Activated T-cell treated with anti-CD3 and anti-CD28 coated beads, Interleukin-2, amount 50 U/mL, for 4 hours (primary cell): ENCODE measurements at places on chromosomes 4 and X.

DNA sequence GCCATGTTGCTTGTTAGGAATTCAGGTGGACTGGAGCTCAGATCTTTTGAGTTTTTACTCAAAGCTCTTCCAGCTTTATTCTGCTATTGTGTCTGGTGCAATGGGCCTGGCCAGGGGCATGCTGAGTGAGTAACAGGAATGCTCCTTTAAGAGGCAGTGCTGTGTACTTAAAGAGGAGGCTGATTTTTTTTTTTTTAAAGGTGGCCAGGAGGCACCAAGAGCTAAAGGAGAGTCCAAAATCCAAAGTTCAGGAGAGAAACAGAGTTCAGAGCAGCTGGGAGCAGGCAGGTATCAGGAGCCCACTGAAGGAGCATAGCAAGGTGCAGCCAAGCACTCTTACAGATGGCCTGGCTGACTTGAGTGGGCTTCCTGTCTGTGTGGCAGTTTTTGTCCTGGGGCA is 178.7 kb downstream of the FMR1NB start:
- DNase-seq = no peak

DNA sequence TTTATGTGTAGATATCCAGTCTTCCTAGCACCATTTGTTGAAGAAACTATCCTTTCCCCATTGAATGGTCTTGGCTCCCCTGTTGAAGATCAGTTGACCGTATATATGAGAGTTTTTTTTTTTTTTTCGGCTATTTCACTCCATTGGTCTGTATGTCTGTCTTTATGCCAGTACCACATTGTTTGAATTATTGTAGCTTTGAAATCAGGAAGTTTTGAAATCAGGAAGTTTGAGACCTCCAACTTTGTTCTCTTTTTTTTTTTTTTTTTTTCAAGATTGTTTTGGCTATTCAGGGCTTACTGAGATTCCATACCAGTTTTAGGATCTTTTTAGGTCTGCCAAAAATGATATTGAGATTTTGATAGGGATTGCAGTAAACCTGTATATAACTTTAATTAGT is 4.3 kb upstream of the SCD5 start:
- DNase-seq = no peak

DNA sequence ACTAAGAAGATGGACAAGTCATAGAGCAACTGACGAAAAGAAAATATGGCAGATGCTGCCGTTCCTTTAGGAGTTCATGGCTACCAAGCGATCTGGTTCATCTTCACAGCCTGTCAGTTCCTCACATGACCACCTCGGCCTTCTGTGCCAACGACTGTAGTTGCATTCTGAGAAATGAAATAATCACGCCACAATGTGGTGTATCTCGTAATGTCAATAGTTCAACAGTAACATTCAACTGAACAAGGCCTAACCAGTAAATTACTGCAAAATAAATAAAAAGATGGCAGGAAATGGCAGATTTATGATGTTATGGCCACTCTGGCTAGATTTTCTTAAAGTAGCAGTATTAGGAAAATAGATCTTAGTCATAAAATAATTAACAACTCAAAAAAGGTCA is 4.4 kb downstream of the GPRIN3 start:
- DNase-seq = peak; percentile 42

- no peak for DNase-seq
These were observed 149.4 kb downstream of the EFNB1 start for GRCh38 chrX:68978255-68978654.

- no peak for DNase-seq
These were observed 480.8 kb upstream of the FAT1 start for GRCh38 chr4:187204389-187204918.

DNA sequence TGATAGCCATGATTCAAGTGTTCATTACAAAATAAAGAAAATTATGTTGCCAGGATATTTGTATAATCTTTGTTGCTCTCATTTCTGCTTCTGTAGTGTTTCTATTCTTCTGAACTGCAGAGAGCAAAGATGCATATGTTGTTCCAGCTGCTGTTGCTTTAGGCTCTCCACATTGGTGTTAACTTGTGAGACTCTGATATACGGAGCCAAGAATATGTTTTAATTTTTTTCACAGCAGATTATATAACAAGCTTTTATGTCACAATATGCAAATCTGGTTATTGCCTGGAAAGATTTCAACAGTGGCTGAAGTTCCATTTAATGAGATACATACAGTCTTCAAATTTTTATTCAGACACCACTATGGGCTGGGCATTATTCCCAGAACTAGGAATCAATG is 655.0 kb downstream of the GRXCR1 start:
- no peak for DNase-seq

DNA sequence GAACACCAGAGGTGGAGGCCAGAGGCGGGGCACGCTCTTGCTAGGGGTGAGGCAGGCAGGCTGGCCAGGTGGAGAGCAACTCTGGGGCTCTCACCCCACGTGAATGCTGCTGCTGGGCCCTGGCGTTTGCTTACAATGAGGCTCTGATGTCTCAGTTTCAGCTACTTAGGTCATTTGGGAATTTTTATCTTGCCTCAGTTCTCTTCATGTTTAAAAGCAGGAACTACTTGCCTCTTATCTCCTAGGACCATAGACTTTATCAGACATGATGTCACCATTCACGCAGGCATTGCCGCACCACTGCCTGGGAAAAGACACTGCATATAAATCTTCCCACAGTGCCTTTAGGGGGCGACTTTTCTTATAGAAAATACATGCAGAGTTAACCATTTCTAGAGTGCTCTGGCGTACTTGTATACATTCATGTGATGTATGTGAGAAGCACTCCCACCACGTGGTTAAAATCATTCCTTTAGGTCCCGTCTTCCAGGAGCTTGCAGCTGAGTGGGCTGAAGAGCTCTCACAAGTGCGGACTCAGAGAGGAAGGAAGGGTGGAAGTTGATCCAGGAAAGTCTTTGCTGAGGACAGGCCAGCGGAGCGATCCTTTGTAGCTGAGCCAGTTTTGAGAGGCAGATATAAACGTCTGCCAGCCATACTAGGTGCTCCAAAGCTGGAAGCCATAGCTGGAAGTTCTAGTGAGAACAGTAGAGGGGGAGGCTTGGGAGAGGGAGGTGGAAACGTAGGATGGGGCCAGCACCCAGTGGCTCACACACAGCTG is 84.3 kb upstream of the CLDN34 start:
- DNase-seq = no peak

DNA sequence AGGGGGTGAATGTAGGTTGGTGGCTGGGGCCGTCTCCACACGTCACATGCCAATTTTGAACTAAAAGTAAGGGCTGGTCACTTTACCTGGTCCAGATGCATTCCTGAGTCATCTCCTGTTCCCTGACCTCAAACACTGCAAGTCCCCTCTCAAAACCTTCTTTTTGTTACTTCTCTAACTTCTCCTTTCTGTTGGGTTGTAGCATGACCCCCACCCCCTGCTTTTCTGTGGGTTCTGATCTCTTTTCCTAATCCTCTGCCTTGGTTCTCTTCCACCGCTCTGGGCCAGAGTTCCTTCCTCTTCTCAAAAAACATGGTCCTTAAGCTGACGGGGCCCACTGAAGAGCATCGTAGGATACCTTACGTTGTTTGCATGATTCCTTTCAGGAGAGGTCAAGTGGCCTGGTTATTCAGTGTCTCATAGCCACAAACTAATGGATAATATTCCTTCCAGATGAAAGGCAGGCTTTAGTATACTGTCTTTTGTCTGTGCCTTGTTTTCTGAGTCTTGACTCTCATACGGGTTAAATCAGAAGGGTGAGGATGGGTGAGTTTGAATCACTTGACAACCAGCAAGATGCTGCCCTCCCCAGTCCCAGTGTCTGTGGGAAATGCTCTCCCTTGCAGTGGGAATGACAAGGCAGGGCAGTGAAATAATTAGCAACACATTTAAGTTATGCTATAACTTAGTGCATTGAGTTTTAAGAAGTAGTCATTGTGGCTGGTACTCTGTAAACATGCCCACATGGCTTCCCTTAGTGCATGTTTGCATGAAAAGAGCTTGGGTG is 15.1 kb downstream of the SMS start:
- DNase-seq = no peak

DNA sequence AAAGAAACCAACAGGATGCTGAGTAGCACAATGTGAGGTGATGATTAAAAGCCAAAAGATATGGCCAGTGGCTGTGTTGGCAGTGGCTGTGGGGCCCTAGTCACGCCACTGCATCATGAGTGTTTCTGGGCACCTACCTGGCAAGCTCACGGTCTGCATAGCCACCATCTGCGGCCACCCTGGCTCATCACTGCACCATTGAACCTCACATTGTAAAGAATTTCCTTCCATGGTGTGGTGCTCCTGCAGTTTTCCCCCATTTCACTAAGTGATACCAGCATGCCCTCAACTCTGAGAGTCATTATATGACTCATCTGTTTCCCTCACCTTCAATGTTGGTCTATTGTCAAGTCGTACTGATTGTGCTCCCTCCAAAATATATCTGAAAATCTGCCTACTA is 45.5 kb upstream of the CLNK start:
- no peak for DNase-seq

DNA sequence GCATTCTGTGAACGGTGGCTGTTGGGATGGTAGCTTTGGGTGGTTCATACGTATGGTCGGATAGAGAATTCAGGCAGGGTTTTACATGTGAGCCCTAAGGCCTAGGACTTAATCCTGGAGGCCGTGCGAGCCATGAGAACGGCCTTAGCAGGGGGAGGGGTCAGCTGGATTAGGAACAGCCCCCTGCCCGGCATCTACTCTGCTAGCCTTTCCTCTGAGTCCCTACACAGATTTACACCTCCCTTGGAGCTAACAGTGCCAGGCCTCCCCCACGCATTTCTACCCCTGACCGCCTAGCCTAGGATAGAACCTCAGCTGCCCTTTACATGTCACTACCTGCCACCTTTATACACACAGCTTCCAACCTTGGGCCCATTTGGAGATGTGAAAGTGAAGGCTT is 7.1 kb downstream of the PRAF2 start:
- no peak for DNase-seq

- DNase-seq = peak; percentile 8
These were observed 116.7 kb upstream of the TMEM164 start for GRCh38 chrX:109886122-109886761.

DNA sequence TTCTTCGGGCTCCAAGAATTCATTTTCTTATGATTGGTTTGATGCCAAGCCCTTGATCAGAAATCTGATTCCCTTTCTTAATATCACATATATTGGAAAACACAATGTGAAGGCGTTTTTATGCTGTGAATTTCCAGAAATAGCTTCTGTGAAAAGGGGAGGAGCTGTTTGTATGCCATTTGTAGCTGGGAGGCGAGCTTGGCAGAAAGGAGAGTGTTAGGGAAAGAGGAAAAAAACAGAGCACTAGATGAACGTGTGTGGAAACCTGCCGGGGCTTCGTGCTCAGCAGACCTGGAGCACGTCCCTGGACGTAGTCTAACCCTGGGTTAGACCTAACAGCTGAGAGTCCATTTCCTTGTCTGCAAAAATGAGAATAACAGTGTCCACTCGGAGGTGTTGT is 3.4 kb downstream of the CLCN4 start:
- no peak for DNase-seq

- no peak for DNase-seq
These were observed 17.4 kb downstream of the ARHGAP24 start for GRCh38 chr4:85492336-85492735.

- no peak for DNase-seq
These were observed 116.3 kb downstream of the HS3ST1 start for GRCh38 chr4:11312389-11312788.

- no peak for DNase-seq
These were observed 111.7 kb downstream of the LINC00632 start for GRCh38 chrX:140821280-140821679.

GRCh38 chr4:53055274-53055673 is 193.2 kb downstream of the RASL11B start:
- no peak for DNase-seq

DNA sequence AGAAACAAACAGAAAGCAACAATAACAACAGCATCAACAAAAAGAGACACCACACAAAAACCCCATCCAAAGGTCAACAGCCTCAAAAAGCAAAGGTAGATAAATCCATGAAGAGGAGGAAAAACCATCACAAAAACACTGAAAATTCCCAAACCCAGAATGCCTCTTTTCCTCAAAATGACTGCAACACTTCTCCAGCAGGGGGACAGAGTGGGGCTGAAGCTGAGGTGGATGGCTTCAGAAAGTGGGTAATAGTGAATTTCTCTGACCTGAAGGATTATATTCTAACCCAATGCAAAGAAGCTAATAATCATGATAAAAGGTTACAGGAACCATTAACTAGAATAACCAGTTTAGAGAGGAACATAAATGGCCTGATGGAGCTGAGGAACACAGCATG is 888.2 kb downstream of the RAB28 start:
- DNase-seq = no peak

DNA sequence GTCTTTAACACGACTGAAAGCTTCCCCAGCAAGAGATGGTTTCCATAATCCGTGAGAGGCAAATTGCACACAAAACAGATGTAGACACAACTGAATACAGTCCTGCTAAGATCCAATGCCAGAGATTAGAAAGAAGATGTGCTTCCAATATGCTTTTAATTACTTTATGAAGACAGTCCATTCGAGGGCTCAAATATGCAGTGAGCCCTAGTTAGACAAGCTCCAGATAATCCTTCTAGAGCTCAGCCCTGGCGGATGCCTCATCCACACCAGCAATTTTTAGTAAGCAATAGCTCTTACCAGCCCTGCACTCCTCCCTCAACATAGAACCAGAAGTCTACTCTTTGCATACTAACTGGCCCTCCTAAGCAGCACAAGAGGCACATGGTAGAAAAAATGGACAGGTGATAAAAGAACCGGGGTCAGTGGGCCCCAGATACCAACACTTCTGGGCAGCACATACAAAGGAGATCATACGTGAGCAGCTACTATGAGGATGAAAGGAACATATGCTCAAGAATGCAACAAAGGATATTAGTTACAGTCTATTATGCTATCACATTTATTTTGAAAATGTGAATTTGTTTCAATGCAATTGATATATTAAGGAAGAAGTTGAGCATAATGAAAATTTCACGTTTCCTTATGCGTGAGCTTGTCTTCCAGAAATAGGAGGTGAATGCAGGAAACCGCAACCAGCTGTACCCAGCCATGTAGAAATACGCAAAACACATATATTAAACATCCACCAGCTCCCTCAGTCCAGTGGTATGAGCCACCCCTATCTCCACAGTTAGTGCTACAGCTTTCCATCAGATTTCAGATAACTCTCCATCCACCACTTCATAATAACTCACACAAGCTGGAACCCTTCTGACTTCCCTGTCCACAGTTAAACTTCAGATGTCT is 34.3 kb downstream of the GPC4 start:
- DNase-seq = no peak

DNA sequence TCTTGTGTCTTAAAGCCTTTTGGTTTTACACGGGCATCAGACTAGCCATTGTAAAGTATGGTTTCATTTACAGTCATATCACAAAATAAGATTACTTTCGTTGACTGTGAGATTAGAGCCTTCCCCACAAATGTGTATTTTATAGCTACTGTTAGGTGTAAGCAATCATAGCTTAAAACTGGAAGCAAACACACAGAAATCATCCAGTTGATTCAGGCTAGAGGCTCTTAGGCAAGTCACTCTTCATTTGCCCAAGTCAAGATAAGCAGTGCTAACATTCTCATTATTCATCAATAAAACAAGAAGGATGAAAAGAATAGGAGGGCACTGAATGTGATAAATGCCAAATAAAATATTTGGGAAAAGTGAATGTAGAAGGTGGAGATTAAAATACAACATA is 448.7 kb upstream of the FAM241A start:
- no peak for DNase-seq

GRCh38 chr4:25552580-25553271 is 102.9 kb upstream of the SLC34A2 start:
- no peak for DNase-seq
